Stimulated activated CD4-positive, alpha-beta T cell treated with anti-CD3 and anti-CD28 coated beads, Interleukin-12 subunit alpha, Interleukin-12 subunit beta, amount 100 ng/mL, for 24 hours (primary cell): ENCODE measurements at places on chromosomes 5 and 9.

GRCh38 chr5:67206929-67207328 is 10.3 kb upstream of the CD180 start:
- peak; percentile 79 for DNase-seq

DNA sequence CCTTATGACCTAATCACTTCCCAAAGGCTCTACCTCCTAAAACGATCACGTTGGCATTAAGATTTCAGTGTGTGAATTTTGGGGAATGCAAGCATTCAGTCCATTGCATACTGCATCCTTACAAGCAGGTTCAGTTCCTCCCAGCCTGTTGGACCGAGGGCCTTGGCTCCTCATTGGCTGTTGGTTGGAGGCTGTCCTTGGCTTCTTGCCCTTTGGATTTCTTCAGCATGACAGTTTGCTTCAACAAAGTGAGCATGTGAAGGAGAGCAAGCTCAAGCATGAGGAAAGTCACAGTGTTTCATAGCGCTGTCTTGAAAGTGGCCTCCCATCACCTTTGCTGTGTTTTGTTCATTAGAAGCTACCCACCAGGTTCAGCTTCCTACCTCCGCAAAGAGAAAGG is 109.5 kb downstream of the GADD45G start:
- no peak for DNase-seq

GRCh38 chr9:136284311-136284710 is 19.6 kb downstream of the CCDC187 start:
- no peak for DNase-seq

GRCh38 chr9:22645893-22646292 is 199.3 kb downstream of the DMRTA1 start:
- no peak for DNase-seq

DNA sequence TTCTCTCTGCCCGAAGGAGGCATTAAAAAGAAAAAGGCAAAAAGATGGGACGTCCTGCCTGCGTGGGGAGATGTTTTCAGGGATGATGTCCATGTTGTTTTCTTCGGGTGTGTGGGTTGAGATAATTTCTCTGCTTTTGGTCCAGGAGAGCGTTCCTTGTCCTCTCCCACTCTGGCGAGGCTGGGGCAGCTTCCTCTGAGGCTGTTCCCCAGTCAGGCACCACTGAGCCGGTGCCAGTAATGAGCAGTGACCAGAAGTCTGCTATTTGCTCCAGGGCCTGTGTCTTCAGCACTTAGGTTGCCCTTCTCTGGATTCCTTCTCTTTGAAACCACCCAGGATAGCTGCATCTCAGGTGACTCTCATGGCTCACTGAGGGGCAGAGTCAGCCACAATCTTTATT is 71.5 kb downstream of the ACER2 start:
- DNase-seq: no peak

- DNase-seq: no peak
Observed at GRCh38 chr5:38339446-38339845, 81.1 kb downstream of the EGFLAM start.

DNA sequence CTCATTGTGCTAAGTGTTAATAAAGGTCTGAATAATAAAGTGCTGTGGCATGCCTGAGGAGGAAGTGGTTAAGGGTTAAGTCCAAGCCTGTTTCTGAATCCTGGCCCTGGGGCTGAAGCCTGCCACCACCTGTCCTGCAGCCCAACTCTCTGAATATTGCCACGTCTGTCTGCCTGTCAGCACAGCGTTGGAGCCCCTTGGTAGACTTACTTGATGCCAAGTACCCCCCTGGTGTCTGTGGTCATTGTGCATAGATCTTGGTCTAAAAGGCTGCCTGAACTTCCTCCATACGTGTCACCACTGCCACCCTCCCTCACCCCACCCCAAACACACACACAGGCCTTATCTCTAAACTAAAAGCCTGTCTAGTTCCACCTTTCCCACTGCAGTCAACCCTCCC is 35.4 kb upstream of the SLC2A8 start:
- DNase-seq: no peak

GRCh38 chr5:78893940-78894677 is 91.0 kb downstream of the ARSB start:
- DNase-seq: no peak

- no peak for DNase-seq
Observed at GRCh38 chr9:5455181-5455580, 4.8 kb downstream of the CD274 start.

DNA sequence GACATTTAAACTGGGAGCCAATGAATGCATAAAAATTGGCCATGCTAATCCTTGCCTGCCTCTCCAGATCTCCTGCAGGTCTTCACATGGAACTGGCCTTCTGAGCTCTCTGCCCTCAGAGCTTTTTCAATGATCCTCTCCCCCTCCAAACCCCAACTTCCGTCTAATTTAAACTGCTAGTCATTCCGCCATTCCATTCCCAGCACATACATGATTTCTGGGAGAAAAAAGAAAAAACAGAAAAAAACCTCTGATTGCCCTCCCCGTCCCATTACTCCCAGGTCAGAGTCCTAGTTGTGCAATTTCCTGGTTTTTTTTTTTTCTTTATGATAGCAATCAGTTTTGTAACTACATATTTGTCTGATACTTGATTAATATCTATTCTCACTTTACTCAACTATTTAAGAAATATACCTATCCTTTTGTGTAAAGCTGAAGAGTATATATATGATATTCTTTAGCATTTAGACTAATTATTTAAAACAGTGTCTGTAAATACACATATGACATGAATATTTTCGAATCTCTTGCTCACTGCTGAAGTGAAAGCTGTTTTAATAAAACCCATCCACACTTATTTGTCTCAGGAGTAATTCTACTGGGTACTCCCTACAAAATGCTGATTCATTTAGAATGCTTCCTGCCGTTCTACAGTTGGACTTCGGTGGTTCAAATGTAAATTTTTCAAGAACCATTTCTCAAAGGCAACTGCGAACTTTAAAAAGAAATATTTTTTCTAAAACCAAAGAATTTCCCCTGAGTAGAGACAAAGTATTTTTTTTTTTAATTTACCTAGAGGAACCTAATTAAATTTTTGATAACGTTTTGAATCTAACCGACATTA is 1.6 kb downstream of the HINT1 start:
- no peak for DNase-seq

DNA sequence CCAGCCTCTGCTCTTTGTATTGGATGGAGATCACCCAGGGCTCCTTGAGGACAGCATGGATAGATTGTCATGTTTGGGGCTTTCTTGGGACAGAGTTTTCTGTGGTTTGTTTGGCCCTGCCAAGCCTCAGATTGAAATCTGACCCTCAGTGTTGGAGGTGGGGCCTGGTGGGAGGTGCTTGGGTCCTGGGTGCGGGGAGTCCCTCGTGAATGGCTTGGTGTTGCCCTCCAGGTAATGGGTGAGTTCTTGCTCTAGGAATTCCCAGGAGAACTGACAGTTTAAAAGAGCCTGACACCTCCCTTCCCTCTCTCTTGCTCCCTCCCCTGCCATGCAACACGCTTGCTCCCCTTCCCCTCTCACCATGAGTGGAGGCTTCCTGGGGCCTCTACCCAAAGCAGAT is 48.6 kb upstream of the OLFM1 start:
- no peak for DNase-seq

DNA sequence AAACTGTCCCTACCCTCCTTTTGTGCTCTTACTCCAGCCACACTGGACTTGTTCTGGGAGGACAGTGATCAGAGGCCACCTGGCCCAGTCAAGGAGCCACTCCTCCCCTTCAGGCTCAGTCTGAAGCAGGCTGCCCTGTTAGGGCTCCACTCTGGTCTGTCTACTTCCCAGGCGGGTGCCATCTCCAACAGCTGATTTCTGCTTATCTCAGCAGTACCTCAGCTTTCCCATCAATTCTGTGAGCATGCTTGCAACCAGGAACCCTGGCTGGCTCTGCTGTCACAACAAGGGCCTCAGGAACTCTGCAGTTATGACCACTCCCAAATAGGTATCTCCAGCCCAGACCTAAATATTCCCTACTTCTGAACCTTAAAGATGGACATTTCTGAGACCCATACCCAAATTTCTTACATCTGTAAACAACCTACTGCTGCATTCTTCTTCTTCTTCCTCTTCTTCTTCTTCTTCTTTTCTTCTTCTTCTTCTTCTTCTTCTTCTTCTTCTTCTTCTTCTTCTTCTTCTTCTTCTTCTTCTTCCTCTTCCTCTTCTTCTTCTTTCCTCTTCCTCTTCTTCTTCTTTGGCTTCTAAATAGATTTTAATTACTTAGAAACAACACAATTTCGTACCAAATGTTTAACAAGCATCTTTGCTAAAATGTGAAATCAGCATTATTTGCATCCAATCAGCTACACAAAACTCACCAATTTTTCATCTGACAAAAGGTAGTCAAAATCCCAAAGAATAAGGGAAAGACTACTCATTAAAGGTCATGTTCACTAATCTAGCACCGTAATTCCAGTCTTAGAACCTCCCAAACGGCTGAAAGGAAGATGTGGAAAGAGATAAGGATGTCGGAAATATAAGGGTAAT is 13.6 kb upstream of the SLC22A4 start:
- no peak for DNase-seq

- no peak for DNase-seq
Observed at GRCh38 chr9:130429381-130429780, 15.4 kb upstream of the ASS1 start.

- DNase-seq: no peak
Observed at GRCh38 chr5:154797762-154798161, 42.6 kb downstream of the LARP1 start.

- no peak for DNase-seq
Observed at GRCh38 chr5:62514510-62515119, 64.0 kb upstream of the LRRC70 start.

- no peak for DNase-seq
Observed at GRCh38 chr9:87259543-87260518, 237.8 kb upstream of the DAPK1 start.

DNA sequence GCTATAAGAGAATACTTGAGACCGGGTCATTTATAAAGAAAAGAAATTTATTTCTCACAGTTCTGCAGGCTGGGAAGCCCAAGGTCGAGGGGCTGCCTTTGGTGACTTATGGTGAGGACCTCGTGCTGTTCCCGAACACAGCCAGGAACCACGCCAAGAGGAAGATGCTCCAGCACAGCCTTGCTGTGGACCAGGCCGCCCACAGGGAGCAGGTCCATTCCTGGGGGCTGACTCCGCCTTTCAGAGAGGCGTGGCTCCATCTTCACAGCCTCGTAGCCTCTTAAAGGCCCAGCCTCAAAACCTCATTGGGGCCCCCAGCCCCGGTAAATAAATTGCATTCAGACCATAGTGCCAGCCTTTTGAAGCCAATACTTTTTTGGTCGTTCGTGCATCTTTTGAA is 93.5 kb upstream of the CACNA1B start:
- DNase-seq: no peak

GRCh38 chr9:70588381-70588780 is 173.9 kb upstream of the KLF9 start:
- no peak for DNase-seq

DNA sequence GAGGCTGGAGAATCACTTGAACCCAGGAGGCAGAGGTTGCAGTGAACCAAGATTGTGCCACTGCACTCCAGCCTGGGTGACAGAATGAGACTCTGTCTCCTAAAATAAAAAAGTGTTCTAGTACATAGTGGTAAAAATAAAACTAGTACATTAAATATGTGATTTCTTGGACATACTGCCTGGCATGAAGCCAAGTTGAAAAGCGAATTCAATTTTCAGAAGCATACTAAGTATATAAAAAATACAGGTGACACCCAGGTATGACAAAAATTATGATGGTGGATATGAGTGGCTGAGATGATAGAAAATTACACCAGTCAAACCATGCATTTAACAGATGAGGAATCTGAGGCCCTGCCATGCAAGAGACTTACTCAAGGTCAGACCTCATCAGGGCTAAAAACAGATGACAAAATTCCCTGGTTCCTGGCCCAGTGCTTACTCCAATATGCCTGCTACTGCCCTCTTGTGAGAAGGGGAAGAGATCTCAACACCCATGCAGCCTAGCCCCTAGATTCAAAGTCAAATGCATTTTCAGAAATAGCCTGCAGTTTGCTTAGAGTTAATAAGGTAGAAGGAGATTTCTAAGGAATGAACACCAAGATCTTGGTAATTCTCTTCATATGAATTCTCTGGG is 46.6 kb upstream of the GNPDA1 start:
- no peak for DNase-seq

- no peak for DNase-seq
Observed at GRCh38 chr5:40365342-40366330, 314.1 kb upstream of the PTGER4 start.

GRCh38 chr5:218457-219291 is 554 bp downstream of the SDHA start:
- no peak for DNase-seq

- no peak for DNase-seq
Observed at GRCh38 chr9:87479801-87480201, 17.9 kb upstream of the DAPK1 start.

DNA sequence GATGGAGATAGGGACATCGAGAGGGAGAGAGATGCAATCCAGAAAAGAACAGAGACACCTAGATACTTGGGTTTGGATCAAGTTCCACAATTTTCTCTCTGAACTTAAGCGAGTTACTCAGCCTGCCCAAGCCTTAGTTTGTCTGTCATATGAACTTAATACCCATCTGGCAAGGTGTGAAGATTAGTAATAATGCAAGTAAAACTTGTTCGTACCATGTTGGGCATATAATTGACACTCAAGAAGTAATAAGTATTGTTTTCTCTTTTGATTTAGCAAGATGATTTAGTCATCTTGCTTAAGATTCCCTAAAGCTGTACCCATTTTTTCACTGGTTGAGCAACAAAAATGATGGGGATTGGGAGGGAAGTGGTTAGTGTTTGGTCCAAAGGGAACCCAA is 7.5 kb downstream of the RABGAP1 start:
- DNase-seq: no peak

DNA sequence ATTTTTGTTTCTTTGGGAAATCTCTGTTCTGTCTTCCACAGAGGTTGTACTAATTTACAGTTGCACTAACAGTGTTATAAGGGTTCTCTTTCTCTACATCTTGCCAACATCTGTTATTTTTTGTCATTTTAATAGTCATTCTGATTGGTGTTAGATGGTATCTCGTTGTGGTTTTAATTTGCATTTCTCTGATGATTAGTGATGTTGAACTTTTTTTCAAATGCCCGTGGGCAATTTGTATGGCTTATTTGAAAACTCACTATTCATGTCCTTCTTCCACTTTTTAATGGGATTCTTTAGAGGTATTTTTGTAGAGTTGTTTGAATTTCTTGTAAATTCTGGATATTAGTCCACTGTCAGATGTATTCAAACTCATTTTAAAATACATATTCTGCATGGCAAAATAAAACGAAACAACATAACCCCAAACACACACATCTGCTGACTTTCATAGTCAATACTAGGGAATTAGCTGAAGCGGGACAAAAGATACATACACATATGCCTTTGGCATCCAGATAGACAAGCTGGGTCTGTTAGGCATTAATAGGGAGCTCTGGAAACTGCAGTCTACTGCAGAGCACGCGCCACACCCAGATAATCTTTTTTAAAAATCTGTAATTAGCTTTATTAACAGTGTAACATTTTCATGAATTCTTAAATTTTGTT is 5.8 kb upstream of the SPATA31C2 start:
- no peak for DNase-seq

DNA sequence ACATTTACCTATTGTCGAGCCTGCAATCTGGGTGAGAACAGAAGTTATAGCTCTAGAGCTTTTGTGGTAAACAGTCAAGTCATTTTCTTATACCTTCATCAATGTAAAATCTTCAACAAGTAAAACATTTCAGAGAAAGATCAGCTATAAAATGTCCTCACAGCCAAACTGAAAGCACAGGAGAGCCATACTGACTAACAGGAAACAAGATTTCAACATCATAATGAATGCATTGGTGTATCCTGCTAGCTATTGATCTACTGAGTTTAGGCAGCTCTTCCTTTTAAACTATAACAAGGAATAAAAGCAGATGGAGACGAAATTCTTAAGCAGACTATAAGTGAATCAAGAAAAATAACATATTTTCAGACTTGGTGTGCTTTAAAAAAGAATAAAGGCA is 1522.9 kb upstream of the WWC1 start:
- no peak for DNase-seq

GRCh38 chr9:36789886-36790285 is 217.2 kb downstream of the MELK start:
- no peak for DNase-seq
